ENCODE measurements at places on chromosomes 12 and 14.

- DNase-seq: peak; percentile 74
Observed at GRCh38 chr14:68248481-68249255, 429.1 kb downstream of the RAD51B start.

DNA sequence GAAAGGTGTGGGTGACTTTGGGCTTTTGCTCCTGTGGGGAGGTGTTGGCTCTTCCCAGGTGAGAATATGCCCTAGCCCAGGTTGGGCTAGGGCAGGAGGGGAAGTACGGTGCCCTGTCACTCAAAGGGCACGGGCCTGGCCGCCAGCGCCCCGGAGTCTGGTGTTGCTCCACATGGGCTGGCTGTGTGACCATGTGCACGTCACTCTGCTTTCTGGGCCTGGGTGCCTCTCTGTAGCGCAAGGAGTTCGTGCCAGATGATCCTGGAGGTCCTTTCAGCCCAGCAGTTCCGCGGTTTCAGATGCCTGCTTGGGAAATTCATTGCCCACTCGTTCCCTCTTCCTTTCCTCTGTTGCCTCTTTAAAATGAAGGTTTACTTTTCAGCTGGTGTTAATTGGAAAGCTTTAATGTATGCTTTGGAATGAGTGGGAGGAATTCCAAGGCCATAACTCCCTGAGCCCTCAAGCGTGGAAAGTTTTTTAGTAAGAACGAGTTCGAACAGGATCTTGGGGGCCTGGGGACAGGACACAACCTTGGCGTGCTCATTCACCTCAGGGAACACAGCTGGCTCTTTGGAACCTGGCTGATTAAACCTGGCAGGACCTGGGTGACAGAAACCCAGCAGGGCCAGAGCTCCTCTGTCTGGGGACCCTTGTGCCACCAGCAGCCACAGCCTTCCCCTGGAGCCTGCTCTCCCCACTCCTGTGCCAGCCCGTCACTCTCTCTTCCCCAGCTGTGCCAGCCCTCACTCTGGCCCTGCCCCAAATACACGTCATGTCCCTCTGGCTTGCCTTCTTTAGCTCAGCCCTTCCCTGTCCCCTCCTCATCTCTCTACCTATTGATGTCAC lies 42.8 kb downstream of the TSPAN9 start:
- DNase-seq: no peak

- no peak for DNase-seq
Observed at GRCh38 chr12:22473212-22473611, 71.1 kb downstream of the C2CD5 start.

- DNase-seq: no peak
Observed at GRCh38 chr14:94043111-94043755, 17.1 kb downstream of the OTUB2 start.

GRCh38 chr12:33245434-33245833 lies 194.2 kb downstream of the SYT10 start:
- DNase-seq: no peak

DNA sequence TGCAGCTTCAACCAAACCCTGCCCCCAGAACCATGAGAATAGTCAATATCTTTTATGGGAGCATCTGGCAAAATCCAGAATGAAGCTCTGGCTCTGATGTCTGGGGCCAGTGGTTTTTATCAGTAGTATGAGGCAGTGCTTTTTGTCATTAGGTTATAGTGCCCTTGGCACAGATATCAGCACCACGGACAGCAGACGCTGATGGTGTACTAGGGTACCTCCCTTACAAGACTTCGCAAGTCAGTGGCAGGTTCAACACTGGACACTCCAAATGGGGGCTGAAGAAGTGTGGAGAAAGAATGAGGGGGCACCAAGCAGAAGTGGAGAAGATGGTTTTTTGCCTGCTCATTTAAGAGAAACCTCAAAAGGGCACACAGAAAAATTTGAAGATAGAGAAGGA lies 68.2 kb upstream of the E2F7 start:
- peak; percentile 35 for DNase-seq

Measured in urothelium cell line (cell line).